Glomerular endothelial cell (primary cell): ENCODE measurements at places on chromosomes 4 and X. TPM values are rescaled to one million over a fixed set of nuclear protein-coding genes. Genes with fewer than 3 reads are reported as not detected.

The PPEF1 gene
- total RNA-seq: 0.19 TPM in 1 of 2 replicates, not detected in the other

The USP17L18 gene
- not detected in 2 replicates for total RNA-seq

The ENPP6 gene
- total RNA-seq: 0.76 TPM in 1 of 2 replicates, not detected in the other

The SOD3 gene
- total RNA-seq: 0.35 and 0.58 TPM in 2 replicates

The AMOT gene
- 2.5 and 3.3 TPM in 2 replicates for total RNA-seq

The MGAT4D gene
- not detected in 2 replicates for total RNA-seq

The FAM241A gene
- total RNA-seq: 14.6 and 15.7 TPM in 2 replicates

The ASB12 gene
- 2.0 TPM in 1 of 2 replicates, not detected in the other for total RNA-seq

The SGMS2 gene
- 45.4 and 47.6 TPM in 2 replicates for total RNA-seq

The MAGED1 gene
- total RNA-seq: 215 and 249 TPM in 2 replicates

The COL4A5 gene
- total RNA-seq: 40.1 and 84.2 TPM in 2 replicates

The NOX1 gene
- total RNA-seq: not detected in 2 replicates

The GJB1 gene
- not detected in 2 replicates for total RNA-seq

The TBX22 gene
- not detected in 2 replicates for total RNA-seq

The GPM6B gene
- 0.06 and 2.9 TPM in 2 replicates for total RNA-seq

The PDLIM3 gene
- 11.4 and 36.2 TPM in 2 replicates for total RNA-seq

The ACE2 gene
- not detected in 2 replicates for total RNA-seq

The FRG1 gene
- 32.9 and 35.7 TPM in 2 replicates for total RNA-seq

The DCK gene
- 15.3 and 26.8 TPM in 2 replicates for total RNA-seq

The FANCB gene
- 1.5 TPM in 2 replicates for total RNA-seq

The CSN2 gene
- total RNA-seq: not detected in 2 replicates

The CPZ gene
- total RNA-seq: 0.64 TPM in 1 of 2 replicates, not detected in the other
